T-helper 17 cell (primary cell): ENCODE measurements at places on chromosomes 16 and 17.
A peak's percentile ranks its signal among the peaks of the same experiment; 100 is the strongest.

DNA sequence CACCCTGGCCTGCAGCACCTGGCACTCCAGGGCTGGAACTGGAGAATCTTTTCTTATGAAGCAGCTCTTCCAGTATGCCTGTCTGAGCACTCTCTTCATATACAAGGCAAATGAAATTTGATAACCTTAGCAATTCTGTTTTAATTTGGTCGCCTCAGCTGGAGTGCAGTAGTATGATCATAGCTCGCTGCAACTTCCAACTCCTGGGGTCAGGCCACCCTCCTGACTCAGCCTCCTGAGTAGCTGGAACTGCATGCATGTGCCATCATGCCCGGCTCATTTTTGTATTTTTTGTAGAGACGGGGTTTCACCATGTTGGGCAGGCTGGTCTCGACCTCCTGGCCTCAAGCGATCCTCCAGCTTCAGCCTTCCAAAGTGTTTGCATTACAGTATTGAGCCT, 140.8 kb upstream of the CHMP6 start:
- DNase-seq = no peak

DNA sequence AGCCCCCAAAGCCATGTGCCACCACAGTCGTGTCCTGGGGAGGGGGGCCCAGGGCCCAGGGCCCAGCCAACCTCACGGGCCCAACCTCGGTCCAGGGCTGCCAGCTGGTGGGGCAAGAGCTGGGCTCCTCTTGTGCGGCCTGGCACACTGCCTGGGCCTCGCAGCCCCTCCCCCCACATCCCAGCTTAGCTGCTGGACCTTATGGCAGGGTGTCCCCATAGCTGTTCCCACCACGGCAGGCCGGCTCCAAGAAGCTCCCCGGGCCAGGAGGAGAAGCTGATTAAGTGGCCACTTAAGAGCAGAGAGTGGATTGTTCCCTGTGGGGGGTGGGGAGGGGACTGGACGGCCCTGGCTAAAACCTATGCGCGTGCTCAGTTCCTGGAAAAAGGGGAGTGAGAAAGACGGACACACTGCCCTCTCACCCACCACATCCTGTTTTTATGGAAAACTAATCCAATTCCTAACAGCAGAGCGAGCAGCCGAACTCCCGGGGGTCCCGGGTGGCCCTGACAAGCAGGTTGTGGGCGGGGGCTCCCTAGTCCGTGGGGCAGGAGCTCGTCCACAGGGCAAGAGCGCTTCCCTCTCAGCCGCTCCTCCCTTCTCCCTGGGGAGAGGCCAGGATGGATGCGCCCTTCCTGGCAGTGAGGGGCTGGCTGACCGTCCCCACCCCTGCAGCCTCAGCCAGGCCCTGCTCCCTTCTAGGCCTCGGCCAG, 16.8 kb downstream of the PIEZO1 start:
- no peak for DNase-seq

- no peak for DNase-seq
Measured at GRCh38 chr17:37802712-37803416, 58.0 kb upstream of the HNF1B start.

GRCh38 chr16:84088695-84089395, 27.9 kb downstream of the MBTPS1 start:
- peak; percentile 22 for DNase-seq

- no peak for DNase-seq
Measured at GRCh38 chr17:27293359-27293897, 486 bp upstream of the WSB1 start.

DNA sequence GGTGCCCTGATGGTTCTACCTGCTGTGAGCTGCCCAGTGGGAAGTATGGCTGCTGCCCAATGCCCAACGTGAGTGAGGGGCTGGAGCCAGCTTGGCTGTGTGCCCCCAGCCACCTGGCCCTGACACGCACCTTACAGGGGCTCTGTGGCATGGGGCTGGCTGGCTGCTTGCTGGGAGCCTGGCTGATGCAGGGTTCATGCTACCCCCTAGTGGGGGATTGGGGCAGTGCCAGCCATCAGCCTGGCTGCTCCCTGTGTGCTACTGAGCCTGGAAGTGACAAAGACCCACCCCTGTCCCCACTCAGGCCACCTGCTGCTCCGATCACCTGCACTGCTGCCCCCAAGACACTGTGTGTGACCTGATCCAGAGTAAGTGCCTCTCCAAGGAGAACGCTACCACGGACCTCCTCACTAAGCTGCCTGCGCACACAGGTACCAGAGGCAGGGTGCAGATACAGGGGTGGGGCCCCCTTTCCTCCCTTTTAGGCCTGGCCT, 5.7 kb downstream of the GRN start:
- DNase-seq = peak; percentile 43

- DNase-seq = no peak
Measured at GRCh38 chr16:89397331-89397861, 93.0 kb downstream of the ANKRD11 start.

DNA sequence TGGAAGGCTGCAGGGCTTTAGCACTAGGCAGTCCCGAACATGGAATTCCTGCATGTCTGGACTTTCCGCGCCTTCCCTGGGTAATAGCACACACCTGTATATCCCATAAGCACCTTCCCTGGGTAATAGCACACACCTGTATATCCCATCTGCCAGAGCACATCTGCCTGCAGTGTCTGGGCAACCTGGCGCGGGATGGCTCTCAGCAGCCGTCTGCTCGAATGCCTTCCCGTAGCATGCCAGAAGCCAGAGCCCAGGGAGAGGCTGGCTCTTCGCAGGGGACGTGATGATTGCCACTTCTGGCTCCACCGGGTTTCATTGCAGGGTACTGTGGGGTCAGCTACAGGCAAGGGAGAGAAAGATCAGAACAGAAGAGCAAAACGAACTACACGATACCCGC, 21.3 kb downstream of the MBTPS1 start:
- no peak for DNase-seq

DNA sequence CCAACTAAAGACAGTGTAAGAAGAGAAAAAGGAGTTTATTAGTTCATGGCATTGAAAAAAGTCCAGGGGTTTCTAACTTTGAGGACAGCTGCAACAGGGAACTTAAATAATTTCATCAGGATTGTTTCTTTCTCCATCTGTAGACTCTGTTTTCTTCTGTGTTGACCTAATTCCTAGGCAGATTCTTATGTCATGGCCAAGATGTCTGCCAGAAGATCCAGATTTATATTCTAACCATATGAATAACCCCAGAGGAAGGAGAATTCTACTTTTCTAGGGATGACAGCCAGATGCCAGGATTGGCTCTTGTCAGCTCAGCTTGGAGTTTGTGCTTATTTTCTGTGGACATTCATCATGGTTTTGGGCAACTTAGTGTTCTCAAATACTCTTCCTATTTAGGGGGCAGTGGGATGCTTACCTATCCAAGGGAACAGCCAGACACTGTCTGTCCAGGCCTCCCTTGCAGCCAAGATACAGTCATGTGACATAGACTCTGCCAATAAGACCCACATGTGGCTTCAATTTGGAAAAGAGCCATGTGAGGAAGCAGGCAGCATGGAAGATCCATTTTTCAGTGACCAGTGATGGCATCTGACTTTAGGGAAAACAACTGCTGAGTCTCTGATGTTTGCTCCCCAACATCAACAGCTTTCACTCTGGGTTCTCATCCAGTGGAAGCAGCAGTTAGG, 18.2 kb downstream of the PCTP start:
- DNase-seq = no peak

DNA sequence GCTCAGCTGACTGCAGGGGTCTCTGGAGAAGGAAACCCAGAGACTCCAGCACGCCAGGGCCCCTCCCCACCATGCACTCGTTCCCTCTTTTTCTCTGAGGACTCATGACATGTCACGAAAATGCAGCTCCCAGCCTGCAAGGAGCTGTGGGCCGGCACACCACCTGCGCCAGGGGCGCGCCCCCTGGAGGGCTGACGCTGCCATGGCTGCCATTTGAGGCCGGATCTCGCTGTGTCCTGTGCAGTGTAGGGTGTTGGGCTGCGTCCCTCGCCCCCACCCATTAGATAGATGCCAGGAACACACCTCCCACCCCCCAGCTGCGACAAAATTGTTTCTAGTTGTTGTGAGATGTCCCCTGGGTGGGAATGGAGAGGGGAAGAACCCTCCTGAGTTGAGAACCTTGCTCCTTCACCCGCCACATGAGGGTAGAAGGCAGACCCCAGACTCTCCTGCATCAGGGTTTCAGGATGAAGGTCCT, 8.2 kb downstream of the SYNGR2 start:
- DNase-seq = peak; percentile 61

DNA sequence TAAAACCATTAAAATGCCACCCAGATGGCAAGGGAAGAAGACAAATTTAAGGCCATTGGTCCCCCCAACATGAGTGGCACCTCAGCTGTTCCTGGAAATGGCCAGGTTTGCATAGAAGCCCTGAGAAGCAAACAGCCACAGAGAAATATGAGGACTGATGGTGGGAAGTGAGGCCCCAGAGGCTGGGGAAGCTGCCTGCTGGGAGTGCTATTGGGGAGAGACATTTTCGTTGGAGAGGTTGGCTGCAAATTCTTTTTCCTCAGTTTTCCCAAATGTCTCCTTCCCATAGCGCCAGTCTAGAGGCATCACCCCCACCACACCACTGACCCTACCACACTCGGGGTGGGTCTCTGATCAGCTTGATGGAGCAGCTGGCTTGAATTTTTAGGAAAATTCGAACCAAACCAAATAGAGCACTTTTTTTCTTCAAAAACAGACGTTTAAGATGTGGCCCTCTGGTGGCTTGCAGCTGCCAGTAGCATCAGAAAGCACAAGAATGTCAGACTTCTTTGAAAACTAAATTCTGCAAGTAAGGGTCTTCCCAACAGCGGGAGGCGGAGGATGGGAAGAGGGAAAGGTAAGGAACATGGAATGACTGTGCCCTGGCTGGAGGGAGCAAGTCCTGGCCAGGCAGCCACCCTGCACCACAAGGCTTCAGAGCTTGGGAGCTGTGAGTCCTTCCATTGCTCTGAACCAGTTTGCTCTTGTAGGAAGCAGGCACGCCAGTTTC, 13.2 kb upstream of the SLC12A3 start:
- DNase-seq = no peak

DNA sequence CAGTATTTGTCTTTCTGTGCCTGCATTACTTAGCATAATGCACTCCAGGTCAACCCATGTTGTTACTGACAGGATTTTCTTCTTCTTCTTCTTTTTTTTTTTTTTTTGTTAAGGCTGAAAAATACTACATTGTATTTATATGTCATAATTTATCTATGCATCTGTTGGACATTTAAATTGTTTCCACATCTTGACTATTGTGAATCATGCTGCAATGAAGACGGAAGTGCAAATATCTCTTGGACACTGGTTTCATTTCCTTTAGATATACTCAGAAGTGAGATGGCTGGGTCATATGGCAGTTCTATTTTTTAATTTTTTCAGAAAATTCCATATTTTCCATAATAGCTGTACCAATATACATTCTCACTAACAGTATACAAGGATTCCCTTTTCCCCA, 272.7 kb upstream of the PMFBP1 start:
- DNase-seq = no peak

- no peak for DNase-seq
Measured at GRCh38 chr16:2663553-2664546, 18.5 kb upstream of the KCTD5 start.

GRCh38 chr17:3916825-3917224, 560 bp upstream of the P2RX1 start:
- DNase-seq = no peak

DNA sequence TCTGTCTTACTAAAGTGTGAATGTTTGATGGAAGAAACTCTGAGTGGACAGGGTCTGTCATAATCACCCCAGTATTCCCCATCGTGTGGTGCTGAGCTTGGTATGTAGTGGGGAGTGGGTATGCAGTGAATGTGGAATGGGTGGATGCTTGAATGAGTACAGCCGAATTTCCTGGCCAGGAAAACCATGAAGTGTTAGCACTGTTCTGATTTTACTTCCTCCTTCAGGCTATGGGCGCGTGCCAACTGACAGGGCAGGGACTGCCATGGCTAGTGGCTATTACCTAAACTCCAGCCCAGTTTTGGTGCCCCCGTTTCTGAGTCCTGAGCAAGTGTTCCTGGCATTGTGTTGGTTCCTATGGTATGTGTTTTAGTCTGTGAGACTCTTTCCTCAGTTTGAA, 48.6 kb downstream of the PRKCA start:
- no peak for DNase-seq

GRCh38 chr16:82835487-82836155, 208.9 kb downstream of the CDH13 start:
- no peak for DNase-seq

GRCh38 chr17:78532922-78533640, 44.1 kb downstream of the DNAH17 start:
- no peak for DNase-seq

GRCh38 chr17:80441133-80441578, 26.2 kb downstream of the ENDOV start:
- DNase-seq = peak; percentile 39

DNA sequence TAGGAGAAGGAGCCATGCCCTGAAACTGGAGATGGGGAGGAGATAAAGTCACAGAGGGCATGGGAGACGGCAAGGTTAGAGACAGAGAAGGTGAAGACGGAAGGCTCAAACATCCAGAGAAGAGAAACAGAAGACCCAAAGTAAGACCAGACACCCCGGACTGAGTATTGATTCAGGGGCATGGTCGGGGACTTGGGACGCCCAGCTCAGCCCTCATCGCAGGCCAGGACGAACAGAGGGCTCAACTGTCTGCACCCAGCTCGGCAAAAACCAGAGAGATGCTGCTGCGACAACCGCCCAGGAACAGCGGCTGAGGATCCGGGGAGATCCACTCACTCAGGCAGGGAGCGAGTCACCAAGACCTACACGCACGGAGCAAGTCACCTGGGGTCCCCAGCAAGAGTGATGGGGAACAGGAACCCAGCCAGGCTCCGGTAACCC, 999 bp downstream of the XYLT1 start:
- no peak for DNase-seq

DNA sequence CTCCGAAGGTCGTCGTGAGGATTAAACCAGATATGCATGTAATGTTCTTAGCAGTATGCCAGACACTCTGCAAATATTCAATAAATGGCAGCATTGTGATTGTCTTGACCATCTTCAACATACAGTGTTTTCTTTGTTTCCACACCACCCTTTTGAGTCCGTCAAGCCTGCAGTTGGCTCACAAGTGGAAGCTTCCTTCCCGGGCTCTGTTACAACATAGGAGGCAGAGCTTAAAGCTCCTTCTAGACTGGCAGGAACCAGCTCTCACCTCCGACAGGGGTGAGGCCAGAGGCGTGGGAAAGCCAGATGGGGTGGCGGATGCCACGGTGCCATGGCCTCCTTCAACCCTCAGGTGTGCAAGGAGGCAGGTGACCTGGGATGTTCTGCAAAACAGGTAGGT, 138.3 kb downstream of the FOXL1 start:
- DNase-seq = no peak

GRCh38 chr16:563072-563644, 3.0 kb downstream of the PRR35 start:
- no peak for DNase-seq

DNA sequence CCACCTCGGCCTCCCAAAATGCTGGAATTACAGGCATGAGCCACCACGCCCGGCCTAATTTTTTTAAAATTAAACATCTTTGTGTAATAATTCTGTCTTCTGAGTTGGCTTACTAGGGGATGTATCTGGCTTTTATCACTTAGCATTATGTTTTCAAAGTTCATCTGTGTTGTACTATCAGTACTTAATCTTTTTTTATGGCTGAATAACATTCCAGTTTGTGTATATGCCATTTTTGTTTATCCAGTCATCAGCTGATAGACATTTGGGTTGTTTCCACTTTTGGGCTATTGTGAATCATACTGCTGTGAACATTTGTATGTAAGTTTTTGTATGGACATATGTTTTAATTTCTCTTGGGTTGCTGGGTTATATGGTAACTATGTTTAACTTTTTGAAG, 69.0 kb downstream of the CHD9 start:
- no peak for DNase-seq
